Anterior cingulate cortex (tissue), 58 donors: ENCODE measurements at places on chromosomes 3 and 15.

DNA sequence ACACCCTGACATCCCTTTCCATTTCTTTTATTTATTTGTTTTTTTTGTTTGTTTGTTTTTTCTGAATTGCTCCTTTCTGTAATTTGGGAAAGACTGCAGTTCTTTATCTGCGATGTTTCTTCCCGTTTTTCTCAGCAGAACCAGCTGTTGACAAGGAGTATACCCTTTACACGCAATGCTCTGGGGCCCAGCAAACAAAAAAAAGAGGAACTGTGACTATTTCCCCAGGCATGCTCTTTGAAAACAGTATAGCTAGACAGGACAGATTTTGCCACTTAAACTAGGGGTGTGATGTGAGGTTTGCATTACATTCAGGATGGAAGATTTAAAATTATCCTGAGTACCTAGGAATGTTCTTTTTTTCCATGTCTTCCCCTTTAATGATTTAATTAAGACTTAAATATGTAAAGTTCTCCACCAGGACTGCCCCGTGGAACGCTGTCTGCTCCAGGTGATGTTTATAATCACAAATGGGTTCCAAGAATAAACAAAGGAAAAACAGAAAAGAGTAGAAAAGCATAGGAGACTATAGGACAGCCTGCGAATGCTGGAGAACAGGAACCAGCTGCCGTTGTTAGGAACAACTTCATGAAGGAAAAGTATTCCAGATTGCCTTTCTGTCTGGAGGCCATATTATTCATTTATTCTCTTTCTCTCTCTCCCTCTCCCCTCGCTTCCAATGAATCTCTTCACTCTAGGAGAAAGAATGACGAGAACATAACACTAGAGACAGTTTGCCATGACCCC, 43.3 kb downstream of the TGFBR2 start:
- DNase-seq: no peak

GRCh38 chr3:177361081-177361938, 164.0 kb upstream of the TBL1XR1 start:
- no peak for DNase-seq

- no peak for DNase-seq
These were observed 2.4 kb downstream of the CCNDBP1 start for GRCh38 chr15:43187544-43188155.

- no peak for DNase-seq
These were observed 2.1 kb downstream of the ISL2 start for GRCh38 chr15:76338486-76339304.

DNA sequence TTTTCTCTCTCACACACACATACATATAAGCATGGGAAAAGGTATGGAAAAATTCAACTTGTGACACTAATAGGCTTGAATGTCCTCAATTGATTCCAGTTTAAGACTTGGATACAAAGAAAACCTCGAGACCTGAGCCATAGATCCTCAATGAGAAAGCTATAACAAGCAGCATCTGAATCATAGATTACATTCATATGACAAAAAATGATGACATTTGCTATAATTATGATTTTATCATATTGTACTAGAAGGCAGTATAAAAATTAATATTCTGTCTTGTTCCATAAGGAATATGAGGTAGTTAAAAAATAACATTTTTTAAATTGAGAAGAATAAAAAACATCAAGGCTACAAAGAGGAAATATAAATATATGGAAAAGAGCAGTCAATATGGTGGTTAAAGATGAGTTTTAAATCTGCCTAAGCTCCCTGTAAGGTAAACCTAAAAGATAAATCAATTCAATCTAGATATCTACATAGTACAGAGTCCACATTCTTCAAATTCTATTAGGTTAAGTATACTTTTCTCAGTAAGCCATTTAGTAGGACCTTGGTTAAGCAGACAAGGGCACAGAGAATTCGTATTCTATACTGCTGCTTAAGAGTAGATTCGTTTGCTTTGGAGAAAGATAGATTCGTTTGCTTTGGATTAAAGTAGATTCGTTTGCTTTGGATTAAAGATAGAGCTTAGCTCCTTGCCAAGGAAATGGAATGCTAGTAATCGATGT, 175.7 kb downstream of the STAG1 start:
- DNase-seq: no peak

- DNase-seq: no peak
These were observed 279.3 kb upstream of the RASGRP1 start for GRCh38 chr15:38843736-38844590.

DNA sequence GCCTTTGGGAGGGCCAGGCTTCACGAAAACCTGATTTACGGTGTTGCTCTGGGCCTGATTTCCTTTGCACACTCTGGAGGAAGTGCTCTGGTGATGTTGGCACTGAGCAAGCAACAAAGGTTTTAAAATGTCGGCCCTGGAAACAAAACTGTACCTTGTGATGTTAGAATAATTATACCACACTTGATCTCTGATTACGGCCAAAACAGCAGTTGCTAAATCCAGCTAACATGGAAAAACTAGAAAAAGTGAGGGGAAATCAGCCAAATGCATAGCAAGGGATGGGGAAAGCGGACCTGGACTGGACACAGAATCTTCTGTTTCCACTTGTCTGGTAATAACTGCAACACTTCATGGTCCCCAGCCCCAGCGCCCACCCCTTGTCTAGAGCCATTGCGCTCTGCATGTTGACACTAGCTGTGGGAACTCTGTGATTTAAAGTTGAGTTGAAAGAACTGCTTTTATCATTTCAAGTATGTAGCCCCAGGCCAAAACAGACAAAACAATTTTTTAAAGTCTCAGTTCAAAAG, 120.1 kb downstream of the VGLL4 start:
- DNase-seq: no peak

DNA sequence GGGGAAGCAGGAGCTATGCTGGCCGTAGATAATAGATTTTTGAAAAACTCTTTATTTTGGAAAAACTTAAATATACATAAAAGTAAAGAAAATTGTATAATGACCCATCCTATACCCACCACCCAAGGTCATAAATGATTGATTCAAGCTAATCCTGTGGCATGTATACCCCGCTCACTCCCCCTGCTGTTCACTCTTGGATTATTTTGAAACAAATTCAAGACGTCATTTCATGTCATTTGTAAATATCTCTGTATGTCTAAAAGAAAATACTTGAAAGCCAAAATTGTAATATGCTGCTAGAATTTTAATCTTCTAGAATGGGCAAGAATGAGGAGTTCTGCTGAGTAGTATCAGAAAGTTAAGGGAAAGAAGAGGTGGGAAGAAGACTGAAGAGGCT, 241.7 kb downstream of the FEZF2 start:
- no peak for DNase-seq

DNA sequence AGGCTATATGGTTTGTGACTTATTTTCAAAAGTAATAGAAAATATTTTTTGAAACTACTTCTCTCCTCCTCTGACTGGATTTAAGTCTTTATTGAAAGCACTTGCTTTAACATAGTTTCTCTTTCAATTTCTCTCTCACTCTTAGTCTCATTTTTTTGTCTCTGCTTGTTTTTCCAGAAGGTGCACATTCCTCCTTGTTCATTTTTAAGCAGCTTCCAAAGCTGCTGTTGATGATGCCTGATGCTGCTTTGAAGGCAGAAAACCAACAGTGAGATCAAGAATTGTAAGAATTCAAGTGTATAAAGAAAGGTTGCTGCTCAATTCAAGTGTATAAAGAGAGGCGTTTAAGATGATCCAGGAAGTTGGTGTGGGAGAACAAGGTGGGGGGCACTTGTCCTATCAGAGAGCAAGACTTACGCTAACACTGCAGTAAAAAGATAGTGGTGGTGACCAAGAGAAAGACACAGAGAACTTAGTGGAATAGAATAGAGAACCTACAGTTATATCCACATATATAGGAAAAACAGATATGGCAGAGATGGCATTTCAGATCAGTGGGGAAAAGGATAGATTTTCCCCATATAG, 12.1 kb downstream of the NR2C2 start:
- DNase-seq: no peak
